Foreskin keratinocyte (primary cell): ENCODE measurements at places on chromosomes 1 and 21.

GRCh38 chr1:35120458-35121133, 41.4 kb downstream of the ZMYM1 start:
- DNase-seq: no peak

DNA sequence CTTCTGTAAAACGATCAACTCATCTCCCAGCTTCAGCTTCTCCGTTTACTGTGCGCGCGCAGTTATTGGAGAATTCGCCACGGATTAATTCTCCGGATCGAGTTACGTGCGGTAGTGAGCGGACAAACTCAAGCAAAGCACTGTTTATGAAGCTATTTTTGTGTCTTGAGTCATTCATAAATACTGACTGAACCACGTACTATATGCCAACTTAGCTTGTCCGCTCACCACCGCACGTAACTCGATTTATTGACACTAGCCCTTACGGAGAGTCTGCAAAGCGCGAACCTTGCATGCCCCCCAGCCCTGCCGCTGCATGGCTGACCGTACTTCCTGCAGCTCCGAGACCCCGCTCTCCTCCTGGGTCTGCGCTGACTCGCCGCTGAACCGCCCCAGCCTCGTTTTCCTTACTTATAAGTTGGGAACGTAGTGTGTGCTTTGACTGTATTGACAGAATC, 773 bp downstream of the CHD1L start:
- DNase-seq: no peak

DNA sequence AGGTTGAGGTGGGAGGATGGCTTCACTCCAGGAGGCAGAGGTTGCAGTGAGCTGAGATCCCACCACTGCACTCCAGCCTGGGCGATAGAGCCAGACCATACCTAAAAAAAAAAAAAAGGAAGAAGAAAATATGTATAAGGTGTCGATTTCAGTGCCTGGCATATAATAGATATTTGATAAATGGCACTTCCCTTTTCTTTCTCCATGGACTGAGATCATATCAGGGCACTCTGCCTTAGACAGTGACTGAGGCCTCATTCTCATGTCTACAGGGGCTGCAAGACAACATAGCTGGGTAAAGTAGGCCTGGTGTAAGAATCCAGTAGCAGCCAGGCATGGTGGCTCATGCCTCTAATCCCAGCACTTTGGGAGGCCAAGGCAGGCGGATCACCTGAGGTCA, 21.2 kb downstream of the PCAT6 start:
- no peak for DNase-seq

GRCh38 chr21:42565206-42565810, 51.7 kb downstream of the SLC37A1 start:
- DNase-seq: no peak

DNA sequence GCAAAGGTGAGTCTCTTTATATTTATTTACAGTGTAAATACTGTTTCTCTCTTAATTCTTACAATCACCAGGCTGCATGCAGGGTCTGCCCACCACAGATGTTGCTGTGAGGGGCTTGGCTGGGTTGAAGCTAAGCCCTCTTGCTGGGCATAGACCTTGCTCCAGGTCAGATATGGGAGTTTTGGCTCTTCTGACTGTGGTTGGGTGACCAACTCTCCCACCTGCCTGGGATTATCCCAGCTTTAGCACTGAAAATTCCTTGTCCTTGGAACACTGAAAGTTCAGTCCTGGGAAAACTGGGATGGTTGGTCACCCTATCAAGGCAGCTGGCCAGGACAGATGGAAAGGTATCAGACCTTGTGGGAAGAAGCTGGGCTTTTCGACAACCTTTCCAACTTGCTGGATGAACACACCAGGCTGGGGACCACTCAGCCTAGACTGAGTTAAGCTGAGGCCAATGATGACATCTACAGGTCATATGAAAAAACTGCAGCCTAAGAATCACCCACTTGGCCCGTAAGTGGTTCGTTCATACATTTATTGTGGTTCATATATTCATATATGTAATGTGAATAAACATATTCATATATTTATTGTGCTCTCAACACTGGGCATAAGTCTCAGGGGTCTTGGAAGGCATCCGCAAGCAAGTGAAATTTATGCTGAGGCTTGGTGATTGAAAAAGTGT, 26.6 kb upstream of the HPDL start:
- no peak for DNase-seq

DNA sequence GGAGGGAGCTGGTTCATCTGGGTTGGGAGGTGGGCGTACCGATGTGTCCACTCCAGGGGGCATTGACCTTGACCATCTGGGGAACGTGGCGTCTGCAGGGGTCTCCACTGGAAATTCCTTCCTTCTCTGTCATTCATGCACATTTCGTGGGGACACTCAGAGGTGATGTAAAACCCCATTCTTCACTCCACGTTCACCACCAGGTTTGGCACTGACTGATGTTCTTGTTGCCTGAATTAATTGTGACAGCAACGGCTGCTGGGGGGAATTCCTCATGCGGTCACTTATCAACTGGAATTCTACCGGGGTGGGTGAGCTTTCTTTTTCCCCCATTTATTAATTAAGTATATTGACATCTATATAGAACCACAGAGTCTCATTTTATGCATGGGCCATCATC, 18.1 kb upstream of the POFUT2 start:
- no peak for DNase-seq

GRCh38 chr1:109849655-109850054, 61.0 kb upstream of the CSF1 start:
- DNase-seq: no peak
